ENCODE measurements at places on chromosomes 4 and X.

- DNase-seq, result no peak
Measured at GRCh38 chrX:103540145-103540544, 20.9 kb upstream of the RAB40A start.

GRCh38 chr4:7829652-7830580 is 109.7 kb downstream of the AFAP1 start:
- DNase-seq, result no peak

- DNase-seq, result peak; percentile 33
Measured at GRCh38 chrX:17689971-17690409, 47.3 kb upstream of the SCML1 start.

- DNase-seq, result peak; percentile 11
Measured at GRCh38 chr4:4260185-4260751, 12.2 kb upstream of the TMEM128 start.

- DNase-seq, result no peak
Measured at GRCh38 chrX:70436343-70436742, 8.3 kb upstream of the DLG3 start.

GRCh38 chr4:123162859-123163258 is 233.7 kb upstream of the SPRY1 start:
- DNase-seq, result no peak

DNA sequence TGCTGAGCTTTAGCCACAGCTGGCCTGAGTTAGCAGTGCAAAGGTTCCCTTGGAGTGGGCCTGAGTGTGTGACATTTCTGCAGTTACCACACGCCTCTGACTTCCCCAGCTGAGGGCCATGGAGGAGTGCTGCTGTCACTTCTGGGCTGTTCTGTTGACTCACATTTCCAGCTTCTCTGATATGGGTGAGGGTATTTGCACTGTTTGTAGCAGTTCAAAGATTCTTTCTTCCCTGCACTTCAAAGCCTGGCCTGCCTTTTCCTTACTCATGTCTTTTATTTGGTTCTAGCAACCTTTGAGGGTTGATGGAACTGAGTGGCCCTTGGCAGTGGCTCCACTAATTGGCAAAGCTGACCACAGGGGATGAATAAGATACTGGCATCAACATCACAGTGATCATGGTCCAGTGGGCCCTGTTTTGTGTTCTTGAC is 26.4 kb upstream of the SCML1 start:
- no peak for DNase-seq

- no peak for DNase-seq
Measured at GRCh38 chr4:151887031-151887815, 126.4 kb upstream of the GATB start.

GRCh38 chr4:42653626-42654560 is 3.0 kb downstream of the ATP8A1 start:
- no peak for DNase-seq

DNA sequence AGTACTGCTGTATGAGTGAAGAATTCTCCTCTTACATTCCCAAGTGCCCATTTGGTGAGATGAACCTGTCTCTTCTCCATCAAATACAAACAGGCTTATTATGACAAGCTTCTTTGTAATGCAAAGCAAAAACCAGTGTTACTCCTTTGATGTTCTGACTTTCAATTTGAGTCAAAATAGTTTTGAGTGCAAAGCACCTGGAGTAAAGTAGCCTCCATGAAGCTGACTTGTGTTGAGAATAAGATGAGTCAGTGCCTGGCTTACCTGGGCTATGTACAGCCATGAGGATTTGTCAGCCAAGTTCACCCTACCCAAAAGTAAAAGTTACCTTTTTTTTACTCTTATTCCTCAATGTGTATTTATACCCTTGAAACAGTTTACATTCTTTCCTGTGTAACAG is 132.5 kb upstream of the FMR1 start:
- DNase-seq, result no peak

GRCh38 chr4:15317246-15317645 is 110.6 kb upstream of the C1QTNF7 start:
- DNase-seq, result no peak

GRCh38 chr4:43754566-43754965 is 694.0 kb downstream of the KCTD8 start:
- DNase-seq, result no peak
